ENCODE measurements at places on chromosomes 5 and 9.

DNA sequence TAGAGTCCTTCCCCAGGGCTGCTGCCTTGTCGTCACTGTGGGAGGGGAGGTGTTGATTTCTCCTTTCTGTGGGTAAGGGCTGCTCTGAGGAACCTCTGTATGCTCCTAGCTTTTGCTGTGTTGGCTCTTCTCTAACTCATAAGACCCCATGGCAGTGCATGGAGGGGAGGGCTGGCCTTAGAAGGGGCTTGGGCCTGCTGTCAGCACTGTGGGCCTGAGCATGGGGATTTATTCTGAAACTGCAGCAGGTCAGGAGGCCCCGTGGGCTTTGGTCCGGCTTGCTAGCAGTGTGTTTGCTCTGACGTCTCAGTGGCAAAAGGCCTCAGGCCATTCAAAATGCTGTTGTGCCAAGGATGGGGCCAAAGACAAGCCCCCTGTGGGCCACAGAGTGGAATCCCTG, 6.8 kb downstream of the FGF18 start:
- DNase-seq, result peak; percentile 3

- DNase-seq, result peak; percentile 80
These were observed 1.4 kb downstream of the ATOSB start for GRCh38 chr9:35114113-35114839.

- peak; percentile 26 for DNase-seq
These were observed 113.0 kb downstream of the RPS23 start for GRCh38 chr5:82164977-82165713.

GRCh38 chr9:98654247-98654646, 54.5 kb downstream of the GABBR2 start:
- no peak for DNase-seq

DNA sequence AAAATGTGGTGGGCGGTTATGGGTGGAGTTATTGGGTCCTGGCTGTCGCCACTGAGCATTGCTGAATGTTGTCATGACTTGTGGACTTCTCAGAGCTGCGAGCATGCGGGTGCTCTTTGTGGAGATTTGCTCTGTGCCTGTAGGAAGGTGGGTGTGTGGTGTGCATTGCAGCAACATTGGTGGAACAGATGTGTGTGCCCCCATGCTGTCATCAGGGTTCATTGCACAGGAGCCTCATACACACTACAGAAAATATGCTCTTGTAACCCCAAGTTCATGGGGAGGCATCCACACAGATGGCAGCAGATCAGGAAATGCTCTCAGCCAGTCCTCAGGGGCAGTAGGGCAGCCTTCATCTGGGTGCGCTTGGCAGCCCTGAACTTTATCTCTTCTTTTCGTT, 55.9 kb upstream of the PHF2 start:
- DNase-seq, result no peak

DNA sequence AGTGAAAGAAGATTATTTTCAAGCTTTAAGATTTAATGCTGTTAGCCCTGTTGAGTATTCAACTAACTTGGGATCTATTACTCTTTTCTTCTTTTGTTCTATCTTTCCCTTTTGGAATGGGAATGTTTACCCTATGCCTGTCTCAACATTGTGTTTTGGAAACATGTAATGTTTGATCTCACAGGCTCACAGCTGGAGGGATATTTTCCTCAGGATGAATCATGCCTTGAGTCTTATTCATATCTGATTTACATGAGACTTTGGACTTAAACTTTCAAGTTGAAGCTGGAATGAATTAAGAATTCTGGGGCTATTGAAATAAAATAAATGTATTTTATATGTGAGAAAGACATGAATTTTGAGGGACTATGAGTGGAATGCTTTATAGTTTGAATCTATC, 607.8 kb upstream of the PTGER4 start:
- DNase-seq, result no peak

DNA sequence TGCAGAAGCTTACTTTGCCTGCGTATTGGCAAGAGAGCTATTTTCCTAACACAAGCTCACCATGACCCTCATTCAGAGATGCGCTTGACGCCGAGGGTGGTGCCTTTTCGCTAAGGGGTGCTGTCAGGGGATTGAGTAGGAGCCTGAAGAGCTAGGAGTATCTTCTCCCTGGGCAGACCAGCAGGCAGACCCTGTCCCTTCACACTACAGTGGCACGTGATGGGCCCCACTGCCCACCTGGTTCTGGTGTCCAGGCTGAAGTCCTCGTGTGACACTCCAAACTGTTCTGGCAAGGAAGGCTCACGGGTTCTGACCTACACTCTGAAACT, 198.3 kb downstream of the AUH start:
- DNase-seq, result no peak

DNA sequence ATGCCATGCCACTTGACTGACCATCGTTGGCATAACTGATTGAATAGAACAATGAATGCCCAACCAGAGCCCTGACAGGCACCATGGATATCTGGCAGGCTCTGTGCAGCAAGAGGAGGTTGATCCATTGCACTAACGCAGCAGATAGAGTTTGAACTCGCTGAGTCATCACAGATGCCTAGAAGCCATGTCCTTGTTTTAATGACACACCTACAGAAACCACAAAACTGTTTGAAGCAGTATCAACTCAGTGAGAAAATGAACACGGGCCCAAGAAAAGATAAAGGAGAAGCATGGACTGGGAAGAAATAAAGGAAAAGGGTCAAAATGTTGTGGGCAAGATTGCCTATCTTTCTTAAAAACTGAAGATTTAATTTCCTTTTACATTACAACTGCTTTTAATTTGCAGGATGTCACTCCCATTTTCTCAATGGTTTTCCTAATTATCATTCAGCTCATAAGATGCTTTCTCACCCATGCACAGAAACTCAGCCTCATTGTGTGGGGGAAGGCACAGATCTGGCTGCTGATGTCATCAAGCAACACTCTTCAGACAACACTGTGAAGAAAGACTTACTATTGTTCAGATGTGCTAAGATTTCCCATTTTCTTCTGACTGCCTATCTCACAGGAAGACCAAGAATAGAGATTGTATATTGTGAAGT, 129.0 kb downstream of the PIK3R1 start:
- DNase-seq, result no peak

DNA sequence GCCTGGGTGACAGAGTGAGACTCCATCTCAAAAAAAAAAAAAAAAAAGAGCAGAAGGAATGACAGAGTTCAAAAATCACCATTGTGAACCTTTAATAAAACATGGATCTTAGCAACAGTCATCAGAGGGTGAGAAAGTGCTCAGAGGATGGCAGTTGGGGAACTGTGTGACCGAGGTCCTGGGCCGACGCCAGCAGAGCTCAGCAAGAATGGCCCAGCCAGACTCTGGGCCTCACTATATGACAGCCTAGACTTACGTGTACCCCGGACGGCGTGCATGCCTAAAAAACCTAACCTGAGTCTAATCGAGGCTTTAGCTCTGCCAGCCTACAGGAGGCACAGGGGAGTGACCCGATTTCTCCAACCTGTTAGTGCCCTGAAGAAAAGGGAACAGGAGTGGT, 64.3 kb downstream of the MVB12B start:
- DNase-seq, result no peak

- DNase-seq, result no peak
These were observed 358.2 kb upstream of the MEF2C start for GRCh38 chr5:89241186-89241585.

DNA sequence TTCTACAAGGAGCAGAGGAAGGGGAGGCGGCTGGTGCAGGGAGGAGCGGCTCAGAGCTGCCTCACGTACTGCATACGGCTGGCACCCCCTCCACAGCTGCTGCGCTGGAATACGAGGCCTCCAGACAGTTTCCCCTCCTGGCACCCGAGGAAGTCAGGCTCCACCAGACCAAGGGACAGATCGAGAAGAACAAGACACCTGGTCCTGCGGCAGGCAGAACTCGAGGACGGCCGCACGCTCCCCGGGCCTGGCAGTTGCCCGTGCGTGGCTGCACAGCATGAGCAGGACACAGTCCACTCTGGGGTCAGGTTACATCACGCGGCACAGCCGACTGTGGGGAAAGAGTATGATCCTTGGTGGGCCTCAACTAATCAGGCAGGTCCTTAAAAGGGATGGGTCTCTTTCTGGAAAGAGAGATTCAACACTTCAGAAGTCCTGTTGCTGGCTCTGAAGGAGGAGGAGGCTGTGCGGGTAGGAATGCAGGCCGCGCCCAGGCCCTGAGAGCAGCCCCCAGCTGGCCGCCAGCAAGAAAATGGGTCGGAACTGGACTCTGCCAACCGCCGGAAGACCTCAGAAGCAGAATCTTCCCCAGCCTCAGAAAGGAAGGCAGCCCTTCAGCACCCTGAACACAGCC, 11.6 kb downstream of the UBAC1 start:
- DNase-seq, result no peak

- no peak for DNase-seq
These were observed 7.1 kb upstream of the PLK2 start for GRCh38 chr5:58466939-58467338.

DNA sequence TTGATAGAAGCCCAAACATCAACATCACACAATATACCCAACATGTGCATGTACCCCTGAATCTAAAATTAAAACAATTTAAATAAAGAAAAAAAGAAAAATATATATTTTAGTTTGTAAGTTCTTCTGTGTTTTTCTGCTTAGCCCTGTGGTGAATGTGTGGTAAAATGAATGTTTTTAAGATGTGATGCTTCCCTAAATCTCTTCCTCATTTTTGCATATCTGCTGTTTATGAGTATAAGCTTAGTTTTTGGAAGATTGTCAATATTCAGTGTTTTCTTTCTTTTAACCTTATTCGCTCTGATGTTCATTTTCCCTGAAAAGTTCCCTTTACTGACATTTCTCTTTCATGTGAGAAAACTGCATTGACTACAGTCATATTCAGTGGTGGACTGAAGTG, 44.4 kb upstream of the DAB2 start:
- DNase-seq, result no peak

GRCh38 chr9:69719367-69719766, 40.4 kb downstream of the PTAR1 start:
- DNase-seq, result no peak

DNA sequence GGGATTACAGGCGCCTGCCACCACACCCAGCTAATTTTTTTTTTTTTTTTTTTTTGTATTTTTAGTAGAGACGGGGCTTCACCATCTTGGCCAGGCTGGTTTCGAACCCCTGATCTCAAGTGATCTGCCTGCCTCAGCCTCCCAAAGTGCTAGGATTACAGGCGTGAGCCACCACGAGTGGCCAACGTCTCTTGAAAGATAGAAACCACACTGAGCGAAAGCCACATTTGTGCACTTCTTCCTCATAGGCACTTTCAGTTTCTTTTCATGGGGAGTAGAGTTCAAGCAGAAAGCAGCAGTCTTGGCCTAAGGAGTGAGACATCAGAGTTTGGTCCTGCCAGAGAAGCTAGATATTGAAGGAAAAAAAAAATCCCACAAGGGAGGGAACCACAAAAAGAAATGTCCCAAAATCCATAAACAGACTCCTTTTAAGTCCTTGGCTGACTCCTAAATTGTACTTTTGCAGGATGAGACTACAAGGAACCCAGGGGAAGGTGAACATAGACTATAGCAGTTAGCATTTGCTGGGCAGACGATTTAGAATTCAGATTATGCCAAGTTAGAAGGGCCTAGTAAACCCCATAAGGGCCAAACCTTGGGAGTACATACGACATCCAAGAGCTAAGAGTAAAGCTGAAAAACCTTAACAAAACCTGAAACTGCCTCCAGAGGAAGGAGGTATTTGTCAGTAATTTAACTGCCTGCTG, 43.9 kb upstream of the GLIPR2 start:
- DNase-seq, result no peak

- DNase-seq, result no peak
These were observed 102.5 kb upstream of the TNC start for GRCh38 chr9:115220319-115221005.

DNA sequence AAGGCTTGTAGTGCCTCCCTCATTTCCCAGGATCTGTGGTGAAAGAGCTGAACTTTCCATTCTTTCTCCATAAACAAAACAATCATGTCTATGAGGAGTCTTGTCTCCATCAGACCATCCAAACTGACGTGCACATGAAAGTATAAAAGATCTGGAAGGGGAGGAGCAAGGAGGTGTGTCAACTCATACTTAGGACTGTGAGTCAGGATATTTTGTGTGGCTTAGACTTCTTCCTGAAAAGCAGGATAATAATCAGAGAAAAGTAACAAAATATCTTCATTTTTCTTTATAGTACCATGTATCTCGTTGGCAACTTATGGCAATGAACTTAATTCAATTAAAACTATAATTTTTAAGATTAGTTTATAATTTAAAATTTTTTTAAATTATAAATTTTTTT, 96.0 kb upstream of the PRRC1 start:
- no peak for DNase-seq

GRCh38 chr5:173623296-173623771, 6.9 kb upstream of the BOD1 start:
- DNase-seq, result no peak

DNA sequence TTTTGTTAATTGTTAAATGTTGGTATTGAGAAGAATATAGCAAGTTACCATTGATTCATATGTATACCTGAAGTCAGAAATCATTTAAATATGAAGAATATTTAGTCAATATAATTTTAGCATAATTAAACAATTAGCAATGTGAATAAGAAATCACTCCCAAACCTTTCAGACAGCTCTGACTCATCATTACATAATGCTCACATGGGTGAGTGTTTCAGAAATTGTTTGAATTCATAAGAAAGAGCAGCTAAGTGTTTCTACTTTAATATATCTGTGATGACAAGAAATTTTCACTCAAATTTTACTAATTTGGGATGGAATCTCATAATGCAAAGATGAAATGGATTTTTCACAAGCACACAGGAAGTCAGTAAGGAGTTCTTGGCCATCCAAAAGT, 42.0 kb upstream of the CDC42SE2 start:
- DNase-seq, result no peak

DNA sequence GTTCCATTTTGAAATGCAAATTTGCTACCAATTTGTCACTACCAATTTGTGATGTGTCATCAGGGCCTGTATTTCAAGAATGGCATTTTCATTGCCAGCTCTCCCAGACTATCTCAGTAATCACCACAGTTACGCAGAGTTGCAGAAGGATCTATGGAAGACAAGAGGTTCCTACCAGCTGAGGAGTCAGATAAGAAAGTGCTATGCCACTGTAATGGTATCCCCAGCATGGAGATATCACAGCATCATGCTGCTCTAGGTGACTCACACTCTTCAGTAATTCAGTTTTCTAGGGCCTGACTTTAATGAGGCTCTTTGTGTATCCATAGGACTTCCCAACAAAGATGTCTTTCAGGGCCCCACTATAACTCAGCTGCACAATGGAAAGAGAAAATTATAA, 490.3 kb downstream of the ARHGEF28 start:
- no peak for DNase-seq

DNA sequence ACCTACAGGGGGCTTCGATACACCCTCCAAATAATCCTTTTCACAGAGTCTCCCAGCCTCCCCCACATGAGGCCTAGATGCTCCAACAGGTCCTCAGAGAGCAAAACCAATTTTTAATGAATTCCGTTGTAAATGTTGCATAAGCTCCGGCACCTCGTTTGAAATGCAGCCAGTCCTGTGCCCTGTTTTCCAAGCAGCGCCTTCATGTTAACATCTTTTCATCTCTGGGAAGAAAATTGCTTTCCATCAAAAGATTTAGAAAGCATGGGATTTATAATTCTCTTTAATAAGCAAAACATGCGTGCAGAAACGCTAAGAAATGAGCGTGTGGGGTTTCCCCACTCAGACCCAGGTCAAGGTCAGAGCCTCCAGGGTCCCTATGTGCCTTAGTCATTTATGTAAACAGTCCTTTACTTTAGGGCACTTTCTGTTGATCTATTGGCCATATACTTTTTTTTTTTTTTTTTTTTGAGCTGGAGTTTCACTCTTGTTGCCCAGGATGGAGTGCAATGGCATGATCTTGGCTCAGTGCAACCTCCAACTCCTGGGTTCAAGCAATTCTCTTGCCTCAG, 177.5 kb upstream of the S1PR3 start:
- no peak for DNase-seq

All from ovary (tissue), 10 donors.